ENCODE measurements at places on chromosomes 4 and X.
A peak's percentile ranks its signal among the peaks of the same experiment; 100 is the strongest.

GRCh38 chr4:106767991-106768390, 268.1 kb downstream of the DKK2 start:
- no peak for DNase-seq

GRCh38 chr4:7430965-7431695, 3.6 kb downstream of the PSAPL1 start:
- DNase-seq, result no peak

GRCh38 chr4:159776961-159777360, 674.1 kb downstream of the RAPGEF2 start:
- DNase-seq, result no peak

GRCh38 chrX:149010013-149010852, 494.9 kb downstream of the IDS start:
- no peak for DNase-seq

DNA sequence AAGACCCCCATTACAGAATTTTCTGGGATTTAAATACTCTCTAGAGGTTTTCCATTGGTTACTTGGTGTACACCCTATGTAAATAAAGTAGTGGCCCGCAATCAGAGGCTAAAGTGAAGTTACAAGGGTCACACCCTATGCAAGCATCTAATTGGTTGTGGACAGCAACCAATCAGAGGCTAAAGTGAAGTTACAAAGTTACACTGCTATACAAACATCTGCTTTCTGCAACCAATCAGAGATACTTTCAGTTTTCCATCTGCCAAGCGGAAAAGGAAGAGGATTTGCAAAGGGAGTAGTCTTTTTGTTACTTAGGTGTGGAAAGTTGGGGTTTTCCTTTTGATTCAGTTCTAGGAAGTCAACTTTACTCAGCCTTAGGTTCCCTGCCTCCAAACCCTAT, 2.0 kb upstream of the ATRX start:
- DNase-seq, result no peak

GRCh38 chrX:40331353-40331752, 233.6 kb upstream of the BCOR start:
- no peak for DNase-seq

GRCh38 chr4:24489870-24490269, 94.5 kb downstream of the DHX15 start:
- no peak for DNase-seq

DNA sequence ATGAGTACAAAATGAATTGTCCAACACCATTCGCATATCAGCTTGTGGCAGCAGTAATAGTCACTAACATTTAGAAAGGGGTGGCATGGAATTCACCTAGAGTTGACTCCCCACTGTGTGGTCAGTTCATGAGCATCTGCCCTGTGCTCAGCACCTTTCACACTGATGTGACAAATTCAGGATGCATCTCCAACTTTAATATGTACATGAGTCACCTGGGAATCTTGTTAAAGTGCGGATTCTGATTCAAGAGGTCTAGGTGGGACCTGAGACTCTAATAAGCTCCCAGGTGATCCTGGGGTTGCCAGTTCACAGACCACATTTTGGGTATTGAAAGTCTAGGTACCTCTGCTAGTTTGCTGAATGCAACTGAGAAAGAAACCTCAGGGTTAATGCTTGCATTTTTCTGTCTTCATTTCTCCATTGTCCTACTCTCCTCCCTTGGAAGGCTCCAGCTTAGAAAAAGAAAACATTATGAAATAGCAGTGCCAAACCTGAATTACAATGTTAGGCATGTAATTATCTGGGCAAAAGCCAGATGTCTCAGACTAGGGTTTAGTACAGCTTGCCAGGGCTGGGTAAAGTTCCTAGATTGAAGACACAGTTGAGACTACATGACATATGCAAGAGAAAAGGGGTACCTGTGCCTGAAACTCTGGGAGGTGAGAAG, 32.7 kb downstream of the TMSB4X start:
- DNase-seq, result no peak

DNA sequence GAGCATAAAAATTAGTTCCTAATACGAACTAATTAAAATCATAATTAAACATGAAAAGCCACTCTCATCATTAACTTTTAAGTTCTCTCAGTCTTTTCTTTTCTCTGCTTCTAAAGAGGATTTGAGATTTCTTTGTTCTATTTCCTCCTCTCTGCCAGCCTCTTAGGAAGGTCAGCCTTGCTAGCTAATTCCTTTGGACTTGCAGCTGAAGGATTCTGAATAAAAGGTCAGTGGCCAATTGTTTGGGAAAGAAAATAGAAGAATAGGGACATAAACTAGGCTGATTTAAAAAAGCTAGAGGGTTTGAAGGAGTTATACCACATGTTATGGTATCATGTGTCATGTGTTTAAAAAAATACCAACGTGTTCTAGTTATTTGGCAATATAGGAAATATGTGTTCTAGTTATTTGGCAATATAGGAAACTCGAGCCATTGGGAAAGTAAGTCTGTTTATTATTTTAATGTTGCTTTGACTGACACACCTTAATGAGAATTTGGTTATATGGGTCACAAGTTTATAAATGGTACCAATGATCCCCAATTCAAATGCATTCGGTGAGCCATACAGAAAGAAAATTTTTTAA, 1668.7 kb upstream of the PCDH7 start:
- DNase-seq, result no peak

- no peak for DNase-seq
Measured at GRCh38 chr4:155604718-155605626, 61.7 kb upstream of the GUCY1A1 start.

- DNase-seq, result no peak
Measured at GRCh38 chrX:18146009-18146408, 74.7 kb downstream of the BEND2 start.

DNA sequence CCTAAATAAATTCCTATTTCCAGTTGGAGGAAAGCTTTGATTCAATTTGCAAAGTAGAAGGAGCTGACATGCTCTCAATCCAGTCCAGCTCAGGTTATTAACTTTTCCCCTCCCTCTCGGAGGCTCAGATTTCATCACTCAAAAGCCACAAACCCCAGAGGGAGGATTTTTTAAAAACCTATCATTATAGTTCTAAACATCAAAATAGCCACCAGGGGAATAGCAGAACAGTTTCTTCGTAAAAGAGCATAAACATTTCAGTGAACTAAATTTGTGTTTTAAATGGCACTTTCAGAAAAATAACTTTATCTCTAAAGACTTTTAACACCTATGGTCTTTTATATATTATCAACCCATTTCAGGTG, 8.8 kb downstream of the GPRIN3 start:
- DNase-seq, result no peak

GRCh38 chr4:20509315-20509714, 190.9 kb upstream of the PACRGL start:
- no peak for DNase-seq

GRCh38 chr4:95508421-95508820, 40.4 kb downstream of the UNC5C start:
- no peak for DNase-seq

GRCh38 chrX:75228854-75229253, 45.0 kb upstream of the UPRT start:
- no peak for DNase-seq

- no peak for DNase-seq
Measured at GRCh38 chr4:156594624-156595023, 377.0 kb downstream of the PDGFC start.

DNA sequence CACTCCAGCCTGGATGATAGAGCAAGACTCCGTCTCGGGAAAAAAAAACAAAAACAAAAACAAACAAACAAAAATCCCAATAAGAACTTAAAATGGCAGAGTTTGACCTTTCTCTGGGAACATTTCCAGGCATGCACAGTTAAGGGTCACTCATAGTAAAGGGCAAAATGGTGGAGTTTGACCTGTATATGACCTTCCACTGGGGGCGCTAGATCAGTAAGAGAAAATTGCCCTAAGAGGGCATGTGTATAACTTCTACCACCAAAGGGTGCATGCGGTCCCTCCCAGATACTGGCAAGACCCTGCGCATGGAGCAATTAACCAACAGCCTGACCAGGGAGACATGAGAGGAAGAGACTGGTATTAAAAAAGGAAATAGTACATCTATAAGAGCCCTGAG, 177.2 kb downstream of the MOSPD2 start:
- no peak for DNase-seq

DNA sequence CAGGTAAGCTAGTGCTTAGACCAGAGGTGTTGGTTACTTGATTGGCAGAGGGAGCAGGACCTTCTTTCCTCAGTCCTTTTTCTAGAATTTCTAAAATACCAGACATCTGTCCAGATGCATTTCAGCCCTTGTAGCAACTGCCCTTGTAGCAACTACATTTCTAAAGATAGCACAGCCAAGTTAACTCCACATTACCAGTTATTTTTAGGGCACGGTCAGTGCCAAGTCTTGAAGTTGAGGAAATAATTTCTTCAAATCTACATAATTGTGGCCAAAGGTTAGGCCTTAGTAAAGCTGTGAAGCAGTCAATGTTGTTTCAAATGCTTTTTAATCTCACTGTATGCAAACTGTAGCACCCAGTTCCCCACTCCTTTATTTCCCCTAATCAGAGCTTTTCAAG, 62.9 kb downstream of the MID1IP1 start:
- no peak for DNase-seq

GRCh38 chr4:113593400-113594230, 167.9 kb downstream of the CAMK2D start:
- no peak for DNase-seq

- DNase-seq, result no peak
Measured at GRCh38 chrX:134695999-134696398, 37.7 kb upstream of the PLAC1 start.

GRCh38 chrX:56733459-56734046, 4.5 kb downstream of the NBDY start:
- DNase-seq, result peak; percentile 36

DNA sequence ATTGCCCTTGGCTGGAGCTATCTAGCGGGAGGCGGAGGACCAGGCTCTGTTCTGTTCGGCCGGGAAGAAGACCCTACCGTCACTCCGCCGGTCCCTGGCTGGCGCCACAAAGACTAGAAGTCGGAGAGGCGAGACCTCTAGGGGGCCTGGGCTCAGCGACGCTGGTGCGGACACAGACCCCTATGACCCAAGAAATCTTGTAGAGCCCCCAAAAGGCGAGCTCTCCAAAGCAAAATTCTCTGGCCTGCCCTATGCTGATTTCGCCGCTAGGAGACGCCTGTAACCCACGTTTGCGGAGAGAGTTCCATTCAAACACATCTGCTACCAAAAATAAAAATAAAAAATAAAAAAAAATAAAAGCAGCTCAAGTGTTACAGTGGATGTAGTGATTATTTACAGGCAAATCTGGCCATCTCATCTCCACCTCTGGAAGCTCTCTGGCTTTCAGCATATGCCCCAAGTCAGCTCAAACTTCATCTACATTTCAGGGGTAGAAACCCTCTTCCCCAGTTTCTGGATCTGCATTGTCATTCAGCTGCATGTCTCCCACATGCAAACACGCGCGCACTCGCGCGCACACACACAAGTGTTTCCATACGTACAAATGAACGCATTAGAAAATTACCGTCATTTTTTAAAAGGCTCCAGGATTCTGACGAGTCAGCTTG, 2.4 kb upstream of the PCDH10 start:
- DNase-seq, result no peak

- DNase-seq, result no peak
Measured at GRCh38 chrX:46837558-46838485, 979 bp downstream of the RP2 start.

DNA sequence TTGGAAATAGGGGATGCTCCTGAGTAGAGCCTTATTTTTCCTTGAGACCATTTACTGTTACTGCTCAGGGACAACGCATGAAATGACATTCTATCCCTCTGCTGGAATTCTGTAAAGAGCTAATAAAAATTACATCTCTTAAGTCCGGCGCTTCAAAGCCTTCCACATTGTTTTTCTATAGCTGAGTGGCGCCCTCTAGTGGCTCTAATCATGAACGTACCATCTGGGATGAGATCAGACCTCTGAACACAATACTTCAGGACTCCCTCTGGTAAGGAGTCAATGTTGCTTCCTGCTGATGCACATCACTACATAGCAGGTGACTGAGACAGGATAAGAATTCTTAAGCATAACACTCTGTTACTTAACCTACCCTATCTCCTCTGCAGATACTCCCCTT, 6.0 kb downstream of the HMGN5 start:
- DNase-seq, result peak; percentile 35

DNA sequence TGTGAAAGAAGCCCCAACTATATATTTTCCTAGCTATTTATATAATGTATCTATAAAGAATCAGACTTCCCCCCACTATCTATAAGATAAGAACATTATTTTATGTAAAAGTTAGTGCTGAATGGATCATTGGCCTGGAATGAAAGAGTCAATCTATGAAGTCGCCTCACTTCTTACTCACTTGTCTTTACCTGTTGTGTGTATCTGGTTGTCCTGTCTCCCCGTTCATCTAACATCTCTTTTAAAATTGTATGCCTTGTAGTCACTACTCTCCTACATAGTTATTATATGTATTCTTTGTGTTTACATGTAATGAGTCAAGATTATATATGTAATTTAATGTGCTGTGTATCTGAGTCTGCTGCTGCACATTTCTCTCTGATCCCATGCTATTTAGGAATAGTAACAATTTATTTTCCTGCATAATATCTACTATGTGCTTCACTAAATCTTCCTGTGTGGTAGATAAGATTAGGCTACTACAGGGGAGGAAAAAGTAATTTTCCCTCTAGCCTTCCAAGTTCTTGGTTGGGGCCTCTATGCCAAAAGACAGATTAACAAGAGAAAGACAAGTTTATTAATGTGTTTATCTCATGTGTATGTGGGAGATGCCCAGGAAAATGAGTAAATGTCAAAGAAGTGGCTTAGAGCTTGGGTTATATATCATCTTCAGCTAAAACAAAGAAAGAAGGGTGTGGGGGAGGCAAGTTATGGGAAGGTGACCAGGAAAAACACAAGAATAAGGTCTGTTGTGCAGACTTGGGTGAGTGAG, 77.6 kb upstream of the FRMPD4 start:
- DNase-seq, result no peak
